ENCODE measurements at places on chromosomes 3 and 15. TPM values are rescaled to one million over a fixed set of nuclear protein-coding genes. Genes with fewer than 3 reads are reported as not detected.

Gene RNU5B-1
- not detected for total RNA-seq

DNA sequence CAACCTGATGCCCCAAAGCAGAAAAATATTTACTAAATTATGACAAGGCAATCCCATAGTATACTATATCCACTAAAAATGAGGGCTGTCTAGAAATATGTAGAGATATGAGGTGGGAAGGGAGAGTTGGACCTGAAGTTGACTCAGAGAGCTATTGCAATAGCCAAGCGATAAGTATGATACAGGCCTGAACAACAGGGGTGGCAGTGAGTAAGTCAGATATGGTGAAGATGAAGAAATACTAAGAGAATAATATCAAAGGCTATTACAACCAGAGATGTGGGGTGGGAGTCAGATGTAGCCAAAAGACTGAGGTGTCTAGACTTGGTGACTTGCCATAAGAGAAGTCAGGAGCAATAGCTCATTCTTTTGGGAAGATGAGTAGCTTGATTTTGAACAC, 9.2 kb downstream of the HSPBAP1 start:
- no peak for DNase-seq
- H3K36me3 ChIP-seq, result no peaks in the 10 kb centered on the region
- H3K27ac ChIP-seq, result no peak overlapping the region
- H3K4me1 ChIP-seq, result peaks cover 7% of the 10 kb centered on the region
- H3K4me3 ChIP-seq, result no peak overlapping the region
- H3K27me3 ChIP-seq, result no peaks in the 10 kb centered on the region

- no peaks in the 10 kb centered on the region for H3K4me1 ChIP-seq
- H3K27ac ChIP-seq, result no peak overlapping the region
- no peaks in the 10 kb centered on the region for H3K36me3 ChIP-seq
- DNase-seq, result no peak
Observed at GRCh38 chr15:33982516-33982915, 14.2 kb downstream of the CHRM5 start.

Gene ZNF662
- total RNA-seq, result 0.12 TPM

Gene APBA2
- 1.8 TPM for total RNA-seq

DNA sequence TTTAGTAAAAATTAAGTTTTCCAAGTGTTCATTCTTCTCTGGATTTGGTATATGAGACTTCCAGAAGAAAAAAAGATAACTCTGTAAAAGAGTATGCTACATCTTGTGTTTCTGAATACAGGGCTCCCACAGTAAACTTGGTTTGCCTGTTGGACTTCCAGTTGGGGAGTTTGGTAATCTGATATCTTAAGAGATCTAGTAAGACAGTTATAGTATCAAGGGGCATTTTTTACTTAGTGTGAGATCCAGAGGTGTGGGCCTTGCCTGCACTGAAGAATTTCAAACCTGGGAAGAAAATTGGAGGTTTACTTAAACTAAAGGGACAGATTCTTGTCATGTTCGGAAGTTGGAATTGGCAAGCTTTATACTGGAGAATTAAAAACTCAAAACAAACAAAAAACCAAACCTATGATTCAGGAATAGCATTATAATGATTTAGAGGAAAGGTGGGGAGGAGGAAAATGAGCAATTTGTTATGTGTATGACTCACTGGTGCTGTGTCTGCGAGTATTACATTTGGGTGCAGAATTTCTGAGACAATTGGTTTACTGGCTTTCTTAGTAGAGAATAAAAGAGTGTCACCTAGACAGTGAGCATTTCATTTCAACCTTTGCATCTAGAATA, 58.9 kb upstream of the ULK4 start:
- H3K27ac ChIP-seq, result peak overlapping the region; percentile 58
- peak overlapping the region; percentile 24 for H3K4me3 ChIP-seq
- DNase-seq, result no peak
- H3K4me1 ChIP-seq, result peaks cover 54% of the 10 kb centered on the region
- peaks cover 7% of the 10 kb centered on the region for H3K36me3 ChIP-seq
- H3K27me3 ChIP-seq, result no peaks in the 10 kb centered on the region

Gene SLCO2A1
- total RNA-seq, result not detected

DNA sequence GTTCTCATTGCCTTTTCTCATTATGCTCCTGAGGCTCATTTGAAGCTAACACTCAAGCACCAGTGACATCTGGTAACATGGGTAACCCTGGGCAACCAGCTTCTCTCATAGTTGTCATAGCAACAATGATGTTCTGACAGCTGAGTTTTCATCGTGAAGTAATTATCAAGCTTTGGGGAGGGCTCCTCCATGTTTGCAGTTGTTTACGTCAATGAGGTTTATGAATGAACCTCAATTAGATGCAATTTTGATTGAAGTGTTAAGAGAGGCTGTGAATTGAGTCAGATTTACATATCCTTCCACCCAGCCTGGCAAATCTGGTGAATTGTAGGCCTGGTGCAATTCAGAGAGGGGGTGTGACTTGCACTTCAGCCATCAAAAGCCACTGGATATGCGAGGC, 119.3 kb upstream of the CHD2 start:
- no peaks in the 10 kb centered on the region for H3K4me1 ChIP-seq
- H3K4me3 ChIP-seq, result no peak overlapping the region
- no peaks in the 10 kb centered on the region for H3K27me3 ChIP-seq
- no peak for DNase-seq
- H3K27ac ChIP-seq, result no peak overlapping the region

GRCh38 chr15:78672285-78673014, 31.4 kb upstream of the CHRNB4 start:
- DNase-seq, result no peak
- H3K27me3 ChIP-seq, result peaks cover 2% of the 10 kb centered on the region
- H3K36me3 ChIP-seq, result no peaks in the 10 kb centered on the region
- no peaks in the 10 kb centered on the region for H3K4me1 ChIP-seq

Gene TMEM207
- total RNA-seq, result not detected

DNA sequence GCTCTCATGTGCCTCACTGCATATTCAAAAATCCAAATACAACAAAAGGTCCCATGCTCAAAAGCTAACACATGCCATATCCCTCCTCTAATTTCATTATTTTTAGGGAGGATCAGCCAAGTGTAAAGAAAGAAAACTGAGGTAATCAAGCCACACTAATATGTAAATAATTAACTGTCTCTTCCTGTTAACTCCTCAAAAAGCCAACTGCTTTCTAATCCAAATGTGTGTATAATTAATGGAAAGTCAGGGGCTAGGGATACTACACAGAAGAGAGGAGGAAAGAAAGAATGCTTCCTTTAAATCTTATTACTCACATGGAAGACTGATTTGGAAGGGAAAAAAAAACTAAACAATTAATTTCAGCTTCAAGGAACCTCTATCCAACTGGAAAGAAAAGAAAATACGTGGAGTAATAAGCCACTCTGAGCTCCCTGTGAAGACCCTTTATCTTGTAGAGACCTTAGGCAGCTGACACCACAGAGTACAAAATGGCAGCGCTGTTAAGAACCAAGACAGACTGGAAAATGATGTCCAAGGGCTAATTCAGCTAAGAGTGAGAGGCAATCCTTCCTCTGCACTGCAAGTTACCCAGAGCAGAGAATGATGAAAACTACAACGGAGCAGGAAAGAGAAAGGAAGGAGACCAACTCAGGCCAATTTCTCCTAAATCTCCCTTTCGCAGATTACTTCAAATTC, 56.8 kb downstream of the ZNF148 start:
- H3K27me3 ChIP-seq, result no peaks in the 10 kb centered on the region
- DNase-seq, result no peak
- H3K4me1 ChIP-seq, result peaks cover 11% of the 10 kb centered on the region

Gene TMEM108
- not detected for total RNA-seq

Gene ITGB5
- total RNA-seq, result 2.2 TPM

- H3K4me1 ChIP-seq, result no peaks in the 10 kb centered on the region
- peaks cover 12% of the 10 kb centered on the region for H3K27me3 ChIP-seq
- no peak overlapping the region for H3K27ac ChIP-seq
- no peaks in the 10 kb centered on the region for H3K36me3 ChIP-seq
- no peak for DNase-seq
Observed at GRCh38 chr15:77535845-77536244, 96.9 kb downstream of the LINGO1 start.

DNA sequence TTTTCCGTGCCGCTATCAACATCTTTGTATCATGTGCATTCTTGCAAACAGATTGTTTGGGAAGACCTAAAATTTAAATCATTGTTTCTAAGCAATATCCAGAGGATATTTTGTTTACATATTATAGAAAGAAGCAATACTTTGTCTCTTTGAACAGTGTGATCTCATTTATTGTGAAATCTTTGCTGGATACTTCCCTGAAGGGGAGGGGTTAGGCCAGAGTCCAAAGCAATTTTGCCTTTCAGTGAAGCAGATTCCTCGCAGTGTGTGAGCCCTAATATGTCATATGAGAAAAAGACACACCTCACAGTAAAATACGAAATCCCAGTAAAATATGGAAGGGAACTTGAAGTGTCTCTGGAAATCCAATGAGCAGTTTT, 158.7 kb upstream of the SLCO3A1 start:
- no peak overlapping the region for H3K4me3 ChIP-seq
- H3K36me3 ChIP-seq, result no peaks in the 10 kb centered on the region
- no peak overlapping the region for H3K27ac ChIP-seq
- no peak for DNase-seq
- H3K4me1 ChIP-seq, result no peaks in the 10 kb centered on the region
- H3K27me3 ChIP-seq, result peaks cover 9% of the 10 kb centered on the region

DNA sequence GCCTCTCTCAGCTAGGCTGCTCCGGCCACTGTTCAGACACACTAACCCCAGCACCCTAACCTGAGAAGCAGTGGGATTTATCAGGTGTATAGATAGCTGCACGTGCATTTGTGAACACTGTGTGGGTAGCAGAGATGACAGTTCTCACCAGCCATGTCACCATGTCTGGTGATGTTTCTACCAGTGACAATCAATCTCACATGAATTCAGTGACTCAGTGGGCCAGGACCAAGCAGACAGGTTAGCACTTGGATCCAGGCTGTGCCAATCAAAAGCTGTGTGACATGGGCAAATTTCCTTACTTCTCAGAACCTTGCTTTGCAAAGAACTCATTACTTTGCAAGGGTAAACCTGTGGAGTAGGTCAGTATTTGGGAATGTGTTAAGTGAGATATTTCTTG, 65.3 kb upstream of the GATM start:
- no peak overlapping the region for H3K4me3 ChIP-seq
- no peak for DNase-seq
- H3K4me1 ChIP-seq, result peaks cover 3% of the 10 kb centered on the region
- H3K27ac ChIP-seq, result no peak overlapping the region
- H3K36me3 ChIP-seq, result no peaks in the 10 kb centered on the region

GRCh38 chr3:66211779-66212178, 9.0 kb upstream of the SLC25A26 start:
- H3K27me3 ChIP-seq, result no peaks in the 10 kb centered on the region
- H3K4me1 ChIP-seq, result no peaks in the 10 kb centered on the region
- H3K36me3 ChIP-seq, result no peaks in the 10 kb centered on the region
- DNase-seq, result peak; percentile 33

DNA sequence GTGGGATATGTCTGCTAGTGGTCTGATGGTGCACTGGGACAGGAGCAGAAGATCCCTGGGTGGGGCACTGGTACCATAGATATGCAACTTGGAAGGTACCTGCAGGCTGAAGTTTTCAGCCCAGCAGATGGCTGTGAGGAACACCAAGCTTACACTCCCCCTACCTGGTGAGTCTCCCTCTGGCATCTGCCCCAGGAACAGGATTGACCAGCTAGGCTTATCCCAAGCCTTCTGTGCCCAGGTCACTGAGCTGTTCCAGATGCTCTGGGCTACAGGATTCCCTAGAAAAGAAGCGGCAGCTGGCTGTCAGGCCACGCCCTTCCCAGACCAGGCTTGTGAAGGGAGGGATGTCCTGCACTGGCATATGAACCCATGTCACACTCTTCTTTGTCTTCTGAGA, 1130.0 kb downstream of the NAALADL2 start:
- no peaks in the 10 kb centered on the region for H3K27me3 ChIP-seq
- no peaks in the 10 kb centered on the region for H3K36me3 ChIP-seq
- H3K4me3 ChIP-seq, result no peak overlapping the region
- DNase-seq, result no peak
- H3K4me1 ChIP-seq, result no peaks in the 10 kb centered on the region

DNA sequence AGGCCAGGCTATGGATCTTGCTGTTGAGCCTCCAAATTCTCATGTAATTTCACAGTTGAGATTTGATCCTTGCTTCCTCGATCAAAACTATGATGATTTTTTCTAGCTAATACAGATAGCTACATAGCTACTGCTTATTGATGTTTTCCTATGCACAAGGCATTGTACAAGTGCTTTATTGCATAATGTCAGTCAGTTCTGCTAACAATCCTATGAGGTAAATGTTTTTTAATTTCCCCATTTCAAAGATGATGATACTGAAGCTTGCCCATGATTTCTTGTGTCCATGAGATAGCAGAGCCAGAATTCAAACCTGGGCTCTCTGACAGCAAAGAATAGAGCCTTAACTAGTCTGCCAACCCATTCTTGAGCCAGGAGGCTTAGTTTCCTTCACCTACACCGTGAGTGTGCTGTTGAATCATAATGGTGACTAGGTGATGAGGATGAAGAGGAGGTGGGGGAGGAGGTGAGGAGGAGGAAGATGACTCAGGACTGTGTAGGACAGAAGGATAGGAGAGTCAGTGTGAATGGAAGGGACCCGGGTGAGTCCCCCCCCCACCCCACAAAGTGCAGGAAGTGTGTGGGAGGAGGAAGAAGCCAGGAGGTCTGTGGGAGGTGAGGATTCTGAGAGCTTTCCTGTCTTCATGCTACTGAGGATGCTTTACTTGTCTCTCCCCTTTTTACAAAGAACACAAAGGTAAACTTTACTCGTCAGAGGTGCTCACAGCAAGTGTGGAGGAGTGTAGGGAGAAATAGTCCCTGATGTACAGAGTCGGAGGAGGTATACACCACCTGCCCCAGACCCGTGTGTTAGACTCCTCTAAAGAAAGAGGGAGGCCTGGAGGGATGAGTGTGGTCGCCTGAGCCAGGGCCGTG, 3.6 kb downstream of the TAGLN3 start:
- H3K4me1 ChIP-seq, result peaks cover 52% of the 10 kb centered on the region
- H3K27me3 ChIP-seq, result no peaks in the 10 kb centered on the region
- peak overlapping the region; percentile 86 for H3K27ac ChIP-seq
- peak overlapping the region; percentile 60 for H3K4me3 ChIP-seq
- DNase-seq, result peak; percentile 64

Gene DUOX2
- total RNA-seq, result not detected

- no peak overlapping the region for H3K4me3 ChIP-seq
- H3K4me1 ChIP-seq, result no peaks in the 10 kb centered on the region
- H3K36me3 ChIP-seq, result no peaks in the 10 kb centered on the region
- DNase-seq, result no peak
- no peaks in the 10 kb centered on the region for H3K27me3 ChIP-seq
Observed at GRCh38 chr3:120928991-120929390, 21.0 kb downstream of the STXBP5L start.

Gene ARL8B
- 50.4 TPM for total RNA-seq

Gene NEK11
- total RNA-seq, result 1.1 TPM

- H3K4me3 ChIP-seq, result peak overlapping the region; percentile 57
- peaks cover 9% of the 10 kb centered on the region for H3K27me3 ChIP-seq
- no peak for DNase-seq
- peaks cover 26% of the 10 kb centered on the region for H3K4me1 ChIP-seq
- H3K27ac ChIP-seq, result peak overlapping the region; percentile 14
- H3K36me3 ChIP-seq, result no peaks in the 10 kb centered on the region
Observed at GRCh38 chr3:43023746-43024145, 44.6 kb downstream of the GASK1A start.

GRCh38 chr15:61195116-61196002, 33.7 kb downstream of the RORA start:
- peak; percentile 68 for DNase-seq
- peaks cover 31% of the 10 kb centered on the region for H3K27me3 ChIP-seq
- H3K4me3 ChIP-seq, result no peak overlapping the region

Data from activated CD4-positive, alpha-beta T cell treated with anti-CD3 and anti-CD28 coated beads, Interleukin-2, amount 10 ng/mL, durations not matched to agents 24 days and 14 days (primary cell).